ENCODE measurements at places on chromosomes 13 and 19.

GRCh38 chr19:2691951-2692350 lies 10.5 kb downstream of the GNG7 start:
- DNase-seq, result no peak

- no peak for DNase-seq
Observed at GRCh38 chr13:77838271-77838670, 80.4 kb downstream of the EDNRB start.

GRCh38 chr19:49231804-49232203 lies 74.2 kb downstream of the TRPM4 start:
- no peak for DNase-seq

DNA sequence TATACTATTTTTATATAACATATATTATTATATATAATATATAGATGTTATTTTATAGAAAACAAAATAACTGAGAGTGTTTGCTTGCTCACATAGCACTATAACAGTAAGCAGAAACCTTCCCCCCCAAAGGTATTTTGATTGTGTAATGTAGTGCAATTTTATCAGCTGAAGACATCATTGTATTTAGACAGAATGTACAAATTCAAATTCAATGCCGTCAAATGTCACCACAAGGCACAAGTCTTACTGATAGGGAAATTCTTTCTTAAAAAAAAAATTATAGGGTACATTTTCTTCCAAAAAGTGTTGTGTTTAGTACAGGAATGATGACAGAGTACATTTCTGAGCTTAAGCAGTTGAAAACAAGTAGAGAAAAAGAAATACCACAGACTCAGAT lies 1147.1 kb upstream of the SPRY2 start:
- no peak for DNase-seq

- no peak for DNase-seq
Observed at GRCh38 chr19:5000120-5000611, 31.3 kb downstream of the KDM4B start.

GRCh38 chr13:33958964-33959363 lies 141.0 kb downstream of the RFC3 start:
- DNase-seq, result no peak

- no peak for DNase-seq
Observed at GRCh38 chr19:19354932-19355331, 34.3 kb downstream of the MAU2 start.

DNA sequence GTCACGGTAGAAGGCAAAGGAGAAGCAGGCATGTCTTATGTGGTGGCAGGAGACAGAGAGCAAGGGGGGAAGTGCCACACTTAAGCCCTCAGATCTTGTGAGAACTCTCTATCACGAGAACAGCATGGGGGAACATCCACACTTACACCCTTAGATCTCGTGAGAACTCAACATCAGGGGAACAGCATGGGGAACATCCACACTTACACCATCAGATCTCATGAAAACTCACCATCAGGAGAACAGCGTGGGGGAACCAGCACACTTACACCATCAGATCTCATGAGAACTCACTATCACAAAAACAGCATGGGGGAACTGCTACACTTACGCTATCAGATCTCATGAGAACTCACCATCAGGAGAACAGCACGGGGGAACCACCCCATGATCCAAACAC lies 445.0 kb downstream of the MYO16 start:
- DNase-seq, result no peak

- no peak for DNase-seq
Observed at GRCh38 chr13:24458736-24459135, 53.8 kb downstream of the PARP4 start.

- DNase-seq, result no peak
Observed at GRCh38 chr19:31283701-31284100, 65.5 kb downstream of the TSHZ3 start.

- DNase-seq, result peak; percentile 83
Observed at GRCh38 chr13:99686157-99686572, 184.9 kb downstream of the TM9SF2 start.

DNA sequence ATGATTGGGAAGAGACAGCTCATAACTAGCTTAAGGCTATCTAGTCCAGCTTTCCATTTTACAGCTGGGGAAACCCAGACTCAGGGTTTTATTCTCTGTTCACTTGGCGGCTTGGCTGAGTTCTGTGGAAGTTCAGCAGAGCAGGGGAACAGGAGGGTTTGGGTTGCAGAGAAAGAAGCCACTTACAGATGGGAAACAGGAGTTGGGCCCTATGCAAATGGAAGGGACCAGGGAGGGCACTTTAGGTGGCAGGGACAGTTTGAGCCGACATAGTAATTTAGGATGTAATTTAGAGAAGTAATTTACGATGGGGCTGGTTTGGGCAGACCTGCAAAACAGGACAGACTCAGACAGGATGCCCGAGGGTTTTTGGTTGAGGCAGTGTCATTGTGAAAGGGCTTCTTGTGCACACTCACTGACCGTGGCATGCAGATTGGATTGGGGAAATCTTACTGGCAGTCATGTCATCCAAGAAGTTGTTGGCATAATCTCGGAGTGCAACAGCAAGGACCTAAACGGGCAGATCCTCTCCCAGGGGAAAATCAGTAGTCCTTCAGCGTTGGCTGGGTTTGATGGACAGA lies 47.3 kb upstream of the GPR183 start:
- DNase-seq, result no peak

DNA sequence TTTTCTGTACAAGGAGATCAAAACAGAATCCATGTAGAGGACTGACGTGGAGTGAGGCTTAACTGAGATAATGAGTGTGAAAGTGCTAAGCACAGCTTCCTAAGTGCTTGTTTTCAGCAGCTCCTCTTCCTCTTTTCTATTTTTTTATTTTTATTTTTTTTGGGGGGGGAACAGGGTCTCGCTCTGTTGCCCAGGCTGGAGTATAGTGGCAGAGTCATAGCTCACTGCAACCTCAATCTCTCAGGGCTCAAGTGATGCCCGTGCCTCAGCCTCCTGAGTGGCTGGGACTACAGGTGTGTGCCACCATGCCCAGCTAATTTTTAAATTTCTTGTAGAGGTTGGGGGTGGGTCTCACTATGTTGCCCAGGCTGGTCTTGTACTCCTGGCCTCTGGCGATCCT lies 5.6 kb upstream of the FOSB start:
- DNase-seq, result no peak

GRCh38 chr19:14116918-14117578 lies 514 bp downstream of the PRKACA start:
- no peak for DNase-seq

DNA sequence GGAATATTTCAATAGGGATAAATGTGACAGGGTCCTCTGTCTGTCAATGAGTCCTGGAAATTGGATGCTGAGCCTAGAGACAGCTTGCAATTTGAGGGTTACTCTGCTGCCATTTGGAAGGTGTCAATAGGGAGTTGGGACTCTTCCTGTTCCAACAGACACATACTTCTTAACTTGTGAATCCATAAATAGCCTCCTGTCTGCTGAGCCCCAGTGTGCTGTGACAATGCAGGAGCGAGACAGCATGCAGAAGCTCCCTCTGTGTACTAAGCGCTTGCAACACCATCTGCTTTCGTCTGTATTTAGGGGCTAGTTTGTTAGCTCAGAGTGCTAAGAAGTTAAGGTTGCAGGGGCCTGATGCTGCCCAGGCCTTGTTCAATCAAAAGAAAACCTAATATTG lies 58.5 kb upstream of the GPR12 start:
- no peak for DNase-seq

DNA sequence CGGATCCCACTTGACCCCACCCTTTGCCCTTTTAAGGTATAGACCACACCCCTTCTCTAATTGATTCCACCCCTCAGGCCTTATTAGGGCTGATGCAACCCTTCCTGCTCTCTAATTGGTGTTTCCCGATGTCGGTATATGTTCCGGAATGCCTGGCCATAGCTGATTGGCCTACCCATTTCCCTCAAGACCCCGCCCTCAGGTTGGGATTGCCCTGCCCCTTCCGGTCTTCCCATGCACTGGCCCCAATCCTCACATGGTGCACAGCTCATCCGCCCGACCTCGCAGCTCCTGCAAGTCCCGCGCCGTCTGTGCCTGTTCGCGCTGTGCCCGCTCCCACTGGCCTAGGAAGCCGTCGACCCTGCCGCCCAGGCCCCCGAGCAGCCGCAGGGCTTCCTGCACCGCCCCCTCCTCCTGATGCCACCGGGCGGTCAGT lies 18.1 kb downstream of the TSKS start:
- DNase-seq, result no peak

DNA sequence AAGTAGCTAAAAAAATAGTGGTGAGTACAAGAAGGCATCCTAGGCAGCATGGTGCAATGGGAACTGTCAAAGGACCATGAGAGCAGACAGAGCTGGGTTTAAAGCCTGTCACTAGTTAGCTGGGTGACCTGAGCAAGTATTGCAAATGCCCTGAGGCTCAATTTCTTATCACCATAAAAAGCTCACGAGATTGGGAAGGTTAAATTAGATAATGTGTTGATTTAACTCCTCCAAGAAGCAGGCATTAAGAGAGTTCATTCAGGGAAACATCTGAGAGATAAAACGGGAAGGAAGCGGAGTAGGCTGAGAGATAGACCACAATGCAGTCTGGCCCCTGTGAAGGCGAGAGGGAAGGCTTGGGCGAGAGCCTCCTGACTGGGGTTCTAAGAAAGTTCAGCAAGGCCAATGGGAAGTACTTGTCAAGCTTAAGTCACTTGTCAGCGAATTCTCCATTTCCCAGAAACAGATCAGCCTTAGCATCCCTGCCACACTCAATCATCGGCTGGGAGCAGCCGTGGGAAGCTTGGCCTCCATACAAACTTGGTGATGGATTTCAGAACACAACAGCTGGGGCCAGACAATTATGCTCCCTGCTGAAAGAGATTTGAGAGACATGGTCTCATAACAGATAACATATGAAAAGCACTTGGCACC lies 105.5 kb downstream of the POU4F1 start:
- DNase-seq, result no peak

- no peak for DNase-seq
Observed at GRCh38 chr13:45482571-45483173, 17.9 kb downstream of the COG3 start.
